ENCODE measurements at places on chromosomes 3 and 15.

GRCh38 chr3:146065573-146066006 is 95.4 kb downstream of the PLOD2 start:
- DNase-seq: no peak

DNA sequence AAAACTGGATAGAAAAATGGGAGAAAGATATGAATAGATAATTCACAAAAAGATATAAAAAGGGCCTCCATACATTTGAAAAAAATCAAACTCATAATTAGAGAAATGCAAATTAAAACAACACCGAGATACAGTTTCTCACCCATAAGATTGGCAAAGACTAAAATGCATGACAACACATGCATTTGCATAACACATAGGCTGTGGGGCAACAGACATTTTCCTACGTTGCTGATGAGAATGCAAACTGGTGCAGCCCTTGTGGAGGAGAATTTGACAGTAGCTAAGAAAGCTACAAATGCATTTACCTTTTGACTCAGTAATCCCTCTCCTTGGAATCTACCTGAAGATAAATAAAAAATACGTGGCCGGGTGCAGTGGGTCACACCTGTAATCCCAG is 11.4 kb upstream of the CAND2 start:
- no peak for DNase-seq

DNA sequence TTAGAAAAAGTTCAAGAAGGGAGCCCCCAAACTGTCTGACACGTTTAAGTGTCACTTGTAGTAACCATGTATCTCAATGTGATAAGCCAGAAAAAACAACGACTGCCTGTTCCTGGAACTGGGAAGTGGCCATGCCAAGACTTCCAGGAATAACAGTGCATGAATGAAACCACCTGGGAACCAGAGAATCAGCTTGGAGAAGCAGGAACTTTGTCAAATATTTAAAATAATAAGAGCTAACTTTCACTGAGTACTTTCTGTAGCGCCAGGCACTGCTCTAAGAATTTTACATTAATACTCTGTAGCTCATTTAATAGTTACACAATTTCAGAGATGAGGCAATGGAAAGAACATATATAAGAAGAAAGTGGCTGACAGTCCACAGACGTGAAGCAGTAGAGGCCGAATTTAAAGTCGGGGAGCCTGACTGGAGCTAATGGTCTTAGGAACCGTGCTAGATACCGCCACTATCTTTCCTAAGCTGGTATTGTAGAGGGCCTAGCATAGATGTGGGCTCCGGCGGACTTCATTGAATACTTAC is 876 bp downstream of the PLSCR1 start:
- no peak for DNase-seq

- DNase-seq: no peak
Observed at GRCh38 chr3:160330109-160330508, 68.9 kb downstream of the IFT80 start.
